ENCODE measurements at places on chromosomes 6 and 20.

- no peak for DNase-seq
These were observed 47.6 kb upstream of the ADGRF4 start for GRCh38 chr6:47650553-47651432.

DNA sequence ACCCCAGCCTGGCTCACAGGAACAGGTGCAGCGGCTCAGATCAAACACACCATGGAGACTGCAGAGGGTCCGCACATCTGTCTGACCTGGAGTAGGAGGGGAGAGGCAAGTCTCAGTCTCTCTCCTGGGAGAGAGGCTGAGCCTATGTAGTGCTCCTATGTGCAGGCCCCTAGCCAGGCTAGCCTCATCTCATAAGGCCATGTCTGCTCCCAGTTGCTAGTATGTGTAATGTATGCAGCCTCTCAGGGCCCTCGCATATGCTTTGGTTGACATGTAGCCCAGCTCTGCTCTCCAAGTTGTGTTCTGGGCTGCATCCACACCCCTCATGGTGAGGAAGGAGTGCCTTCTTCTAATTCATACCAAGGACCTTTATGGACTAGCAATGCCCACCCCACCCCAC lies 11.8 kb downstream of the TNXB start:
- no peak for DNase-seq

GRCh38 chr6:166314454-166314853 lies 6.3 kb upstream of the PRR18 start:
- no peak for DNase-seq

- no peak for DNase-seq
These were observed 611.7 kb downstream of the UTRN start for GRCh38 chr6:144896871-144897270.

DNA sequence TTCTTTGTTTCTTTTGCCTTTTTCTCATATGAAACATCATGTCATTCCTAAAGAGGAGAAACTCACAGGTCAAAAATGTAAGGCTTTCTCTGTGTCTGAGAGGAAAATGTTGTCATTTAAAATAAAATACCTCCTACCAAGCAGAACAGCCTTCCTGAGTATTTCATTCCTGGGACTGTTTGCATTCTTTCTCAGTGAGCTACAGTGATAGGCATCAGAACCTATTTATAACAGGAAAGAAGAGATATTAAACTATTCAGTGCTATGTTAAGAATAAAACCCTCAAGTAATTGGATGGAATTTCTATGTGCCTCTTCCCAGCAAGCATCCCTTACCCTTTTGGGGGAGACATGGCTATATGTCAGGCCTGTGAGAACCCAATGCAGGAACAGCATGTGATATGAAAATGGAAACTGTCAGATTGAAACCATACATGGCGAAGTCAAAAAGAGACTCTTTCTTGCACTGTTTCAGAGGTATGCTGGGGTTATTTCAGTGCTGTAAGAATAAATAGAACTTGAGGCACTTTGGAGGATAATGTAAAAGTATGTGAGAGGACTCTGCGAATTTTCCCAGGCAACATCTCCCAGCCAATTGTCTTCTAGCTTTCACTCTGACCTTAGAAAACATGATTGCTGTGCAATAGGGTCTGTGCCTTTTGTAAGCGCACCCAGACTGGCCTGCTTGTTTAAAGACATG lies 133.8 kb upstream of the CCN2 start:
- DNase-seq = no peak

DNA sequence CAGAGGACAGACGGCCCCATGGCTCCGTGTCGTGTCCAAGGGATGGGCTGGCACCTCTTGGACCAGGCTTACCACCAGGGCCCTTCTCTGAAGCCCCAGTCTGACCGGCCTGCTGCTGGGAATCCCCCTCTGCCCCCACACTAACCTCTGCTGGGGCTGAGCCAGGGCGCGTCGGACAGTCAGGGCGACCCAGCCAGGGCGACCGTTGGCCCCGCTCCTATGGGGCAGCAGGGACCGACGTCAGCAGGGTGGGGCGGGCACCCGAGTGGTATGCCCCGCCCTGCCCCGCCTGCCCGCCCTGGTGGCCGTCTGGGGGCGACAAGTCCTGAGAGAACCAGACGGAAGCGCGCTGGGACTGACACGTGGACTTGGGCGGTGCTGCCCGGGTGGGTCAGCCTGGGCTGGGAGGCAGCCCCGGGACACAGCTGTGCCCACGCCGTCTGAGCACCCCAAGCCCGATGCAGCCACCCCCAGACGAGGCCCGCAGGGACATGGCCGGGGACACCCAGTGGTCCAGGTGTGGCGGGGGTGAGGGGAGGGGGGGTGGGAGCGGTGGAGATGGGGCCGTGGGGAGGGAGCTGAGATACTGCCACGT lies at the start of gene SLC17A9:
Gene SLC17A9, plus strand, starts transcription at position 337 of the 595 bp plus-strand sequence. Its CDS starts 122 bp downstream, at position 459.
- DNase-seq = no peak

GRCh38 chr6:142374091-142374770 lies 72.4 kb downstream of the ADGRG6 start:
- DNase-seq = no peak

GRCh38 chr20:58235010-58235409 lies 6.6 kb upstream of the ANKRD60 start:
- DNase-seq = no peak

DNA sequence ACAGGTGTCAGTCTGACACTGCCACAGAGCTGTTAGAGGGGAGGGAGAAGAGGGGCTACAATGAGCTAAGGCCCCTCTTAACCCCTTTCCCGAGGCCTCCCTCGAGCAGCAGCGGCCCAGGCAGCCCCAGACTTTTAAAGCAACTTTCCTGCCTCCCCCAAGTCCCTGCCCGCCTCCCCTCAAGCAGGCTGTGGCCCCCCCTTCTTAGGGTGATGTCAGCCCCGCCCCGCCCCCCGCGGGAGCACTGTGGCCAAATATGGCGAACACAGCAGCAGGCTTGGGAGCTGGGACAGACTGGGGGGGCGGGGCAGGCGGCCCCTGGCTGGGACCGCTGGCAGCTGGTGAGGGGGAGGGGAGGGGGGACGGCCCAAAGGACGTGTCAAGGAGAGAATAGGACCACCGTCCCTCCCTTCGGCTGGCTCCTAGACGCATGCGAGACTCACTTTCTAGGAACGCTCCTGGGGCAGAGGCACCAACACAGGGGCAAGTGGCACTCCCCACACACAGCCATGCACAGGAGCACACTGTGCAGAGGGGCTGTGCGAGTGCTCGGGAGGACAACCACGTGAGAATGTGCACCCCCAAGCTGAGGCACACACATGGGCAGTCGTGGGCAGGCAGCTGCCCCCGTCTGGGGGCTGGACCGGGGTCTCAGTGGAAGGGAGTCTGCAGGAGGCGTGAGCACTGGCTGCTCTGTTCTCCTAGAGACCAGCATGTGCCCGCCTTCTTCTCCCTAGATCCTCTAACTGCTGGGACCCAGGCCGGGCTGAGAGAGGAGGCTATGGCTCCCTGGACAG lies 6.7 kb downstream of the TEAD3 start:
- no peak for DNase-seq

DNA sequence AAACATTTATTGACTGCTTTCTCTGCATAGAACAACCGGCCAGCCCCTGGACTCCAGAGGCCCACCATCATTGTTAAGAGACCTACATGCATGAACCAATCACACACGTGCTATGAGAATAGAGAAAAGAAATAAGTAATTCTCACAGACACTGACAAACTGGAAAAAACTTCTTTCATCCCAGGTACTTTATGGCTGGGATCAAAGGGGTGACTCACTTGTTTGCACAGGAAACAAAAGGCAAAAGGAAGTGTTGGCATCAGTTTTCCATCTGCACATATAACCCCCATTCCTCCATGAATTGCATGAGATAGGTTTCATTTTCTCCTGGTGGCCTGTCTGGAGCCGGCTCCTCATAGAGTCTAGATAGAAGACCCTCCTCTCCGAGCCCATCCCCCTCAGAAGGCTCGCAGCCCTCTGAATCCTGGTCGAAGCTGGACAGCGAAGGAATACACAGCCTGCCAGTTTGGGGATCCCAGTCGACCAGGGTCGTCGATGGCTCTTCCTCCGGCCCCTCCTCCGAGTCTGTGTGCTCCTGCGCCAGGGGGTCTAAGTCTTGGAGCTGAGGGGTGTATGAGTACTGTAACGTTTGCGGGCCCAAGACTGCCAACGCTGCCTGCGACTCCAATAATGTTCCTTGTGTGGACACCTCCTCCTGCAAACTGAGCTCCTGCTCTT lies 43.3 kb downstream of the IL20RA start:
- DNase-seq = no peak

- DNase-seq = no peak
These were observed 40.8 kb downstream of the ORC3 start for GRCh38 chr6:87630746-87631145.

GRCh38 chr6:83985308-83985713 lies 48.3 kb upstream of the MRAP2 start:
- no peak for DNase-seq

DNA sequence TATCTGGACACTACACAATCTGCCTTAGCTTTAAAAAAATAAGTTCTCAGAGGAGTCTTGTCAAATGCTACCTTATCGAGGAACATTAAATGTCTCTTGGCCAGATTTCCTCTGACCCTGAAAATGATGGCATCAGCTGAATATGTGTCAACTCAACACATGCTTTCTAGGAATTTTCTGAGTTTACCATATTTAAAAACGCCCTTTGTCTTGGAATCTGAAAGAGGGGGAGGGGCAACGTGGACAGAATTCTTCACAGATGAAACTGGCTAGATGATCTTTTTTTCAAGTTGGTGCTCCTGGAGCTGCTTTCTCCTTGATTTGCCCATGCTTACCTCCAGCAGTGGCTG lies 5.1 kb downstream of the SOX4 start:
- no peak for DNase-seq

DNA sequence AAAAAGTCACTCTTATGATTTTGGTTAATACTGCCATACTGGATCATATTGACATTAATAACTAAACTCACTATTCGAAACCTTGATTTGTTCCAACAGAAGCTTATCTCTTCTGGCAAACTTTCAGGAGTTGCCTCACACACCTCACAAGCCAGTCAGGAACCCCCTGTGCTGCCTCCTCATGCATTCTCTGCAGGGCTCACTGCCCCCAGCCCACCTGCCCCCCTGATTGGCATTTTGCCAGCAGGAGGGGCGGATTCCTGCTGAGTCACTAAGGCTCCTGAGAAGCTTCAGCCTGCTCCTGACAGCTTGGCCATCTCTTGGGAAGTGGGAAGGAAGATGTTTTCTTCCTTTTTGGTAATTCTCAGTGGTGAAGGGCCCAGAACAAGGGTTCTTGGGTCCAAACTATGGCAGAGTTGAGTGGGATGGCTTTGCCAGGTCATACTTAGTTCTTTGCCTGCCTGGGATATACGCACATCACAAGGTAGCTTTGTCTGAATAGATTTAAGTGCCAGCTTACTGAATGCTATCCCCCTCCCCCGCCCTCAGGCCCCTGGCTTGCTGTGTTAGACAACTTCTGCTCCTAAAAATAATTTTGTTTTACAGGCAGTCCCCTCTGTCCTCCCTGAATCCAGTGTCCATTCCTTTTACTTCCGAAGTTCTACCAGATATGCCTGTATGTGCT lies 31.4 kb downstream of the SLC35F1 start:
- DNase-seq = no peak

Measured in activated T-cell treated with anti-CD3 and anti-CD28 coated beads for 1 hour (primary cell).